ENCODE measurements at places on chromosomes 6 and 20. TPM values are rescaled to one million over a fixed set of nuclear protein-coding genes. Genes with fewer than 3 reads are reported as not detected.

- peak; percentile 95 for DNase-seq
Observed at GRCh38 chr6:166032366-166033200, 135.1 kb downstream of the TBXT start.

DNA sequence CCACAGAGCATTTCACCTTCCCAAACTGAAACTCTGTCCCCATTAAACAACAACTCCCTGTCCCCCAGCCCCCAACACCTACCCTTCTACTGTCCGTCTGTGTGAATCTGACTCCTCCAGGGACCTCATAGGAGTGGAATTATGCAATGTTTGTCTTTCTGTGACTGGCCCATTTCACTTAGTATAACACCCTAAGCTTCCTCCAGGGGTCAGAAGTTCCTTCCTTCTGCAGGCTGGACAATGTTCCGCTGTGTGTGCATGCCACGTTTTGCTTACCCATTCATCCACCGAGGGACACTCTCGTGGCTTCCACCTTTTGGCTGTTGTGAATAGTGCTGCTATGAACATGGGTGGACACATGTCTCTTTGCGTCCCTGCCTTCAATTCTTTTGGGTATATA is 37.6 kb upstream of the MPC1 start:
- DNase-seq, result peak; percentile 59

DNA sequence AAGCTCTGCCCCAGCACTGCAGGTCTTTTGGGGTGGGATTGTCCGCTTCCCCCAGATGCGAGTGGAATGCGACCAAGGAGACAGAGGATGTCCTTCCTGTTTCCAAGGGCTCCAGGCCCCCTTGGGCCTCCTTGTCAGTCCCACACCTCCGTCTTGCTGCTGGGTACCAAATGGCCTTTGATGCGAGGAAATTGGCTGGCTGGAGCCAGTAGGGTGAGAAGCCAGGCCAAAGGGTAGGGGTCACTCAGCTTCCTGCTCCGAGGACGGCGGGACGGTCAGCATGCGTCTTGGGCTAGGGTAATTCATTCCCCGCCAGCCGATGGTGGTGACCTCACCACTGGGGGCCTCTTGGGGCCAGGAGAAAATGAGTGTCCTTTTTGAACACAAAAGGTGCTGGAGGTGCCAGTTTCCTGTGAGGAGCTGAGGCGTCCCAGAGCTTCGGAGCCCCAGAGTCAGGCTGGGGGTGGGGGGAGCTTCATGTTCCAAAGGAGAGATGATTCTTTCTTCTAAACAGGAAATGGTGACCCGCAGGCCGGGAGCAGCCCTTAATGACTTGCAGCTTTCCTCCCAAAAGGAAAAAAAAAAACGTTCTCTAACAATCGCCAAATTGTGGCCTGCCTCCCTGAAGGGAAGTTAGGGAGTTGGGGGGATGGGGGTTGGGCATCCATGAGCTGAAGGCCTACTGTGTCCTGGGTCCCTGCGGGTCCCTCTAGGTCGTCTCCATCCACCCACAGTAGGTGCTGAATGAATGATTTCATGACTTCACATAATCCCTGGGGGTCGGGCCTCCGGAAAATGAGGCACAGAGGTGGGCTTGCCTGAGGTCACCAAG is 6.7 kb downstream of the SNAI1 start:
- peak; percentile 87 for DNase-seq

GRCh38 chr6:27617700-27618689 is 145.1 kb upstream of the ZNF184 start:
- peak; percentile 41 for DNase-seq

GRCh38 chr6:15623276-15624116 is 39.3 kb downstream of the DTNBP1 start:
- DNase-seq, result peak; percentile 51

- no peak for DNase-seq
Observed at GRCh38 chr6:109348226-109348625, 34.0 kb downstream of the CD164 start.

DNA sequence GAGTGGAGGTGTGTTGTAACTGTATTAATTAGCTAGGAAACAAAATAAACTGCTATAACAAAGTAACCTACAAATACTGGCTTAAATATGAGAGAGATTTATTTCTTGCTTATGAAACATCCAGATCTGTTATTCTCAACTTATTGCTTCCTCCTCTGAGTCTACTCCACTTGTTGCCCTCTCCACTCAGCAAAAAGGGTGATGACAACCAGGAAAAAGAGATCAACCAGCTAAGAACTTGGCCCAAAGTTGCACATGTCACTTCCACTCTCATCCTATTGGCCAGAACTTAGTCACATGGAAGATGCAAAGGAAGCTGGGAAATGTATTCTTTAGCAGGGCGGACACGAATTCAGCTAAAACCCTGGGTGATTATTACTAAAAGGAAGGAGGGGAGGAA is 5.2 kb upstream of the TP53RK start:
- no peak for DNase-seq

DNA sequence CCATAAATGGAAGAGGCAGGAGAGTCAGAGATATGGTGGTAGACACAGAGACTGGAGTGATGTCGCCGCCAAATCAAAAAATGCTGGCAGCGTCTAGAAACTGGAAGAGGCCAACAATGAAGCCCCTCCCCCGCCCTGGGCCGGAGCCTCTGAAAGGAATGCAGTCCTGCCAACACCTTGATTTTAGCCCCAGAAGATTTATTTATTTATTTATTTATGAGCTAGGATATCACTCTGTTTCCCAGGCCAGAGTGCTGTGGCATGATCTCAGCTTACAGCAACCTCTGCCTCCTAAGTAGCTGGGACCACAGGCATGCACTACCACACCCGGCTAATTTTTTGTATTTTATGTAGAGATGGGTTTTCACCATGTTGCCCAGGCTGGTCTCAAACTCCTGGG is 82.6 kb upstream of the CCDC167 start:
- DNase-seq, result no peak

DNA sequence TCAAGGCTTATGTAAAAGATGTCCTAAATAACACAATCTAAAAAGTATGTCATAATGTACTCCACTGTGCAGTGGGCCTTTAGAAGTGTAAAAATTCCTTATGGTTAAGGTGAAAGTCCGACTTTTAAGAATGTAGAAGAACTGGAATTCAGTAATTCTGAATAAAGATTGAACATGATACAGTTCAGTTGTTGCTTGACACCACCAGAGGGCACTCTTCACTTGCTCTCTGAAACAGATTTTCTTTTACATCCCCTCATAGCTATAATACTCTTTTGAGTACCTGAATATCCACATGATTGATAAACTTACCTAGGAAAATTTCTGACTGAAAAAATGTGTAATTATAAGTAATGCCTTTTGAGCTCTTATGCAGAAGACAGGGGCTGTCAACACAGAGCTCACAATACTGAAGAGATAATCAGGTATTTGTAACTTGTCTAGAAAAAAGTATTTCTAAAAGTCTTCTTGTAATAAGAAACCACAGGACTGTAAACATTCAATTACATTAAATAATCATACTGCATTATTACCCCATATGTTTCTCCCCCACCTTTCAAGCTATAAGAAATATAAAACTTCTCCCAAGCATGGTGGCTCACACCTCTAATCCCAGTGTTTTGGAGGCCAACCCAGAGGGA is 92.1 kb downstream of the POPDC3 start:
- DNase-seq, result peak; percentile 70

DNA sequence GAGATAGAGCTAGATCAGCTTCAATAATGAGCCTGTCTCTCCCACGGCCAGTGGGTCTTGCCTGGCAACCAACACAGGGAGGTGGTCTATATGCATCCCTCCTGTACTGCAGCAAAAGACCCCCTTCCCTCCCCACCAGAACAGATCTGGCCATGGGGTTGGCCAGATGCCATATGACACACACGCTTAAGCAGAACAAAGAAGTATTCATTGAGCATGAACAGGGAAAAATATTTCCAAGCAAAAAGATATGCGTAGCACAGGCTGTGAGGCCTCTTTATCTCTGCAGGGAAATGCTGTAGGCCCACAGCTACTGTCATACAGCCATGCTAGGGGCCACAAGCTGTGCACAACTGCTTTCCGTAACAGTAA is 73.4 kb upstream of the NRSN1 start:
- no peak for DNase-seq

DNA sequence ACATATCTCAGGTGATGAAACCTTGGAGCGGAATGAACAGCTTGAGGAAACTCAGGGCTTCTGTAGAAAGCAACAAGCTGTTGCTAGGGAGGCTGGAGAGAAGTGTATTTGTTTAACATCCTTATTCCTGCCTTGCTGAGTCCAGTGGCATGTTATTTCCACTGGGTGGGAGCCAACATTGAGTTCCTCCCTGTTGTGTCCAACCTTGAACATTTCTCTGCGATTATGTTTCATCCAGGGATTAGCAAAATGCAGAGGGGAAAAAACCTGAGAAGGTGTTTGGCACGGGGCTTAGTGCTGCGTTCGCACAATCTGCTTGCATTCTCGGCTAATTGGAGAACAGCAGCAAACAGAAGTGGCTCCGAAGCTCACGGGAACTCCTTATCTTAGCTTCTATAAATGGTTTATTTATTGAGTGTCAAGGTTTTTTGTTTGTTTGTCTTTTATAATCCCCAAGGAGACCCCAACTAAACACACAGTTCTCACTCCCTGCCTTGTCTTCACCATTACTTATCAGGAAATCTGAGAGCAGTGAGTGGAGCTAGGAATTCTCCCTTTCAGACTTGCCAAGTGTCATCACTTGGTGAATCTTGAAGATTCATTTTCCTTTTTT is 412.8 kb downstream of the CDC5L start:
- peak; percentile 36 for DNase-seq

PRPH2 gene
- 2.6 TPM for total RNA-seq

BTNL2 gene
- not detected for total RNA-seq

SLC13A3 gene
- 1.6 TPM for total RNA-seq

MYH7B gene
- under 0.01 TPM for total RNA-seq

TFEB gene
- 3.0 TPM for total RNA-seq

Data from fibroblast of villous mesenchyme (primary cell).